ENCODE measurements at places on chromosomes 2 and 18. TPM values are rescaled to one million over a fixed set of nuclear protein-coding genes. Genes with fewer than 3 reads are reported as not detected.

- no peak for DNase-seq
These were observed 1468.4 kb upstream of the NXPH2 start for GRCh38 chr2:140248623-140249022.

POTEC gene
- polyA plus RNA-seq: not detected

MOCOS gene
- polyA plus RNA-seq: 5.1 TPM

- no peak for DNase-seq
These were observed 38.2 kb upstream of the CYP1B1 start for GRCh38 chr2:38113981-38114708.

C2orf78 gene
- not detected for polyA plus RNA-seq

- DNase-seq: no peak
These were observed 680.4 kb downstream of the TDRD15 start for GRCh38 chr2:21804151-21804550.

OSR1 gene
- 14.0 TPM for polyA plus RNA-seq

All from AG04450 (cell line).